ENCODE measurements at places on chromosomes 3 and 15.

- DNase-seq = no peak
Observed at GRCh38 chr3:30354972-30355371, 251.4 kb upstream of the TGFBR2 start.

- DNase-seq = no peak
Observed at GRCh38 chr15:73303636-73304035, 65.1 kb downstream of the HCN4 start.

DNA sequence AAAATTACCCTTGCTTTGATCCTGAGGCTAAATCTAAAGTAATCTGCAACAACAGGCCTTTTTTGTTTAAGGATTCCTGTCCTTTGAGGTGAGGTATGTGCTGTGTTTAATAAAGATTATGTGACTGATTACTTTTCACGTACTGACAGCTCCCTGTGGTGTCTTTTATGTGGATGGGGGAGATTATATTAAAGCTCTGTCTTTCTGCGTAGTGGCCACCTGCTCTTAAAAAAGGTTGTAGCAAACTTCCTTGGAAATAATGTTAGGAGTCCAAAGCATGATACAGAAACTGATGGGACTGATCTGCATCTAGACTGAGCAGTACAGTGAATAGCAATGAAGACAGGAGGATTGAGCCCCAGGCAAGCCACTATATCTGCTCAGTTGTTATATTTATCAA is 453.0 kb upstream of the GOLIM4 start:
- no peak for DNase-seq

DNA sequence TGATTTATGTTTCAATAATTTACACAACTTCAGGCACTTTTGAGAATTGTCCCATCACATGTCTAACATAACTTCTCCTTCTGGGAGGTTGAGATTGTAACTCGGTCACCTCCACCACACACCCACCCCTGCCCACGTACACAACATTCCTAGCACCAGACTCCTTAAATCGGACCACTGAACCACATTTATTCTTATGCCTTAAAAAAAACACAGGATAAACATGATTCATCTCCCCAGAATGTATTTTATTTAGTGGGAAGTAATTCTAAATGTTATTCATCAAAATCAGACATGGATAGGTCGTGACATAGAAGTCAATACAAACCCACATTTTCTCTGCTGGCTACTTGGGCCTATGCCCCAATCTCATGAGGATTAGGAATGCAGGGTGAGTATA is 3.0 kb downstream of the SNTN start:
- no peak for DNase-seq

DNA sequence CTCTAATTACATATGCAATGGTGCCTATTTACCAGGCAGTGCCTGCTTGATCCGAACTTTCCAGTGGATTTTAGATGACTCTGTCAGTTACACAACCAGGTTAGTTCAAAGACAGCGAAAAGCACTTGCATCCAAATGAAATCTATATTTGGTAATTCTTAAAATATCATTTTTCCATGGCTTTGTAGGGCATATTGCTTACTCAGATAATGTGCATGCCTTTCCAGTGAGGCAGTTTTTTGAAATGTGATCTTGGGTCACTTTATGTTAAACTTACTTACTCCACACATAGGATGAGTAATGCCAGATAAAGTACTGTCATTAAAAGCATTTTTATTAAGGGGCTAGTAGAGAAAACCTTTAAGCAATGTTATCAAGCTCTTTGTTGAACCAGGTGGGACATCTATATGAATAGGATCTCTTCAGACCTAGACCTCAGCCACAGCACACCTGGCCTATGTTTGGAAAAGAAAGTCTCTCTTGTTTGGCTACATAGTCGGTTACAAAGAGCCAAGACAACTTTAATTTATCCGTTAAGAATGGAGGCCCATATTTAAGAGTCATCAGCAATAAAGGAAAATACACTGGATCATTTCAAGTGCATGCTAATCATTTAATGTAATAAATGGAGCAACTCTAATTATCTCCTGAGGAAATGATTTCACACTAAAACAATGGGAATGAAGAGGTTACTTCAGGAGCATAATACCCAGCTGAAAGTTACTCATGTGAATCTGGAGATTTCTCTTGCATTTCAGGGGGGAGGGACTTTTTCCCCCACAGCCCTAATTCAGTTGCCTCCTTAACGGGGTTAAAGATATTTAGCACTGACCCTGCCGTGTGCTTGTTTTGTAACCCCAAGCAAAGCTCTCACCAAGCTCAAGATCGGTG is 56.3 kb upstream of the TMCO5A start:
- no peak for DNase-seq

GRCh38 chr15:44659056-44659455 is 4.4 kb downstream of the SPG11 start:
- no peak for DNase-seq

GRCh38 chr3:98778852-98779413 is 15.8 kb downstream of the ST3GAL6 start:
- DNase-seq = no peak

GRCh38 chr15:41957021-41957897 is 15.1 kb downstream of the EHD4 start:
- DNase-seq = no peak

DNA sequence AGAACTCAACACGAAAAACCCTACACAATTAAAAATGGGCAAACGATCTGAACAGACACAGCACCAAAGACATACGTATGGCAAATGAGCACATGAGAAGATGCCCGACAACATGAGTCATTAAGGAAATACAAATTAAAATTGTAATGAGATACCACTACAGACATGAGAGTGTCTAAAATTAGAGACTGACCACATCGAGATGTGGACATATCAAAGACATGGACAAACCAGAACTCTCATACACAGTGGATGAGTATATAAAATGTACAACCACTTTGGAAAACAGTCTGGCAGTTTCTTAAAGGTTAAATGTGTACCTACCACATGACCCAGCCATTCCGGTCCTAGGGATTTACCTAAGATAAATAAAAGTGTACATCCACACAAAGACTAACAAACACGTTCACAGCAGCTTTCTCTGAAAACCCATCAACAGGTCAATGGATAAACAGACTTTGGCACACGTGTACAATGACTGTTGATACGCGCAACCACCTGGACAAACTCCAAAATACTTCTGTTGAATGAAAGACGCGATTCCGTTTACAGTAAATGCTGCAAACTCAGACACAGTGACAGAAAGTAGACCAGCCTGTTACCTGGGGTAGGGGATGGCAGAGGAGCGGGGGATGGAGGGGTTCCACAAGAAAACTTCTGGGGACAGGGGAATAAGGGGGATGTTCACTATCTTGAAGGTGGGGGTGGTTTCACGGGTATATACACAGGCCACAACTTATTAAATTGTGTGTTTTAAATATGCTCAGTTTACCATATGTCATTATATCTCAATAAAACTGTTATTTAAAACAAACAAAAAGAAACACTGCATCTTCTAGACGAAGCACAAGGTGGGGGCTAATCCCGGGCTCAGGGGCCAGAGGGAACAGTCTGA is 2.1 kb downstream of the TNK2 start:
- DNase-seq = no peak

- DNase-seq = no peak
Observed at GRCh38 chr3:108471426-108471825, 39.0 kb downstream of the MYH15 start.

DNA sequence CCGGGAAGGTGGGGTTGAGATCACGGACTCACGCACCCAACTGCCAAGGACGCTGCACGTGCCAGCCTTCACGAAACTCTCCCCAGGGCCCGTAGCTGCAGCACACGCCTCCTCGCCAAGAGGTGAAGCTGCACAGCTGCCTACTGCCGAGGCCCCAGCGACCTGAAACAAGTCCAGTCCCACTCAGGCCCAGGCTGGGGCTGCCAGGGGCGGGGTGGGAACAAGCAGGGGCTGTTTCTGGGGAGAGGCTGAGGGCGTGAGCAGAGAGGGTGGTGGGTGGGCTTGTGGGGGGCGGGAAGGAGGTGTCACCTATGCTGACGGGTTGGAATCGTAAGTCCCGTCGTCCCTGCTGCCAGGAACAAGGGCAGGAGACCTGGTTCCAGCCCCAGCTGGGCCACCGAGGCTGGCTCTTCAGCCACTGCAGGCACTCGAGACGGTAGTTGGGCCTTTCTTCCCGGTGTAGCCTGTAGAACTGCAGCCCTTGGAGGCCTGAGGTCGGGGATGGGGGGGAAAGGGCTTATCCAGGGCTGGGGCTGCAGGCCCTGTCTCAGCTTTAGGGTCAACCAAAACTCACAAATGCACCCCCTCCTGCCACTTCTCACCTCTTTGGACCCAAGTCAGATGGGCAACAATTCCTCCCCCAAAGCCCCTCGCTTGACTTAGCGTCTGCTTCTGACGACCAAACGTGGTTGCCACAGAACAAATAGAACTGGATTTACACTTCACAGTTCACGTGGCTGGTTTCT is 44.4 kb downstream of the MUC20 start:
- no peak for DNase-seq

GRCh38 chr3:64432870-64433269 is 207.6 kb upstream of the PRICKLE2 start:
- DNase-seq = no peak

DNA sequence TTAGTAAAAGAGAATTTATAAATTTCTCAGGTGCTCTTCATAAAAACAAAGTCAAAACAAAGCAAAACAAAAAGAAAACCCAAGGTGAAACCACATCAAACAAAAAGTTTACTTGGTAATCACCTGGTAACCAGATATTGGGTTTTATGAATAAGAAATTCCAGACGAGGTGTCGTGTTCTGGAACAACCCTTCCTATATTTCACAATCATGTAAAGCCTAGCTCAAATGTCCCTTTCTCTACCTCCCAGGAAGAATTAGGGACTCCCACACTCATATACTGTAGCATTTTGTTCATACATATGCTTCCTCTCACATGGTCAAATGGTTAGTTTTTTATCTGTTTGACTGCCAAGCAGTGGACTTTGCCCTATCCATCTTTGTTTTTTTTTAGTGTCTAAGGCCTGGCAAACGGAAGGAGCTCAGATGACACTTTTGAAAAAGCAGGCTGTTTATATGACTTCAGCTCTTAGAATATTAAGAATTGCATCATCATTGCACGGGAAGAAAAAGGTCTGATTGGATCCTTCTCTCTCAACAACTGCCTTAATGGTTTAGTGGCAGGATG is 326.7 kb upstream of the TBL1XR1 start:
- no peak for DNase-seq

- DNase-seq = no peak
Observed at GRCh38 chr3:192352142-192352541, 375.2 kb downstream of the FGF12 start.

All from activated gamma-delta T cell (primary cell).